AG08395 (cell line): ENCODE measurements at places on chromosomes 16 and 17.

DNA sequence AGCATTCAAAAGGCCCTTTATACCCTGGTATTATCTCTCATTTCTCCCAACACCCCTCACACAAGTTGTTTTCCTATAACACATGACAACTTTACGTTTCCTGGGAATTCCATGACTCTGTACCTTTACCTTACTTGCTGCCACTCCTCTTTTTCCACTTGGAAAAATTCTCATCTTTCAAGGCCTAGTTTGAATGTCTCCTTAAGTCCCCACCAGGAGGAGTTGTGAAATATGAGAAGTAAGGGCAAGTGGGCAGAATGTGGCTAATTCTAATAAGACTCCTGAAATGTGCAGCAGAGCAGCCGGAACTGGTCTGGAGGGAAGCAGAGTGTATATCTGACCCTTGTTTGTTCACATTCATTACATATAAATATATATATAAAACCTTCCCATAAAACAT, 39.7 kb downstream of the BRCA1 start:
- DNase-seq: no peak

DNA sequence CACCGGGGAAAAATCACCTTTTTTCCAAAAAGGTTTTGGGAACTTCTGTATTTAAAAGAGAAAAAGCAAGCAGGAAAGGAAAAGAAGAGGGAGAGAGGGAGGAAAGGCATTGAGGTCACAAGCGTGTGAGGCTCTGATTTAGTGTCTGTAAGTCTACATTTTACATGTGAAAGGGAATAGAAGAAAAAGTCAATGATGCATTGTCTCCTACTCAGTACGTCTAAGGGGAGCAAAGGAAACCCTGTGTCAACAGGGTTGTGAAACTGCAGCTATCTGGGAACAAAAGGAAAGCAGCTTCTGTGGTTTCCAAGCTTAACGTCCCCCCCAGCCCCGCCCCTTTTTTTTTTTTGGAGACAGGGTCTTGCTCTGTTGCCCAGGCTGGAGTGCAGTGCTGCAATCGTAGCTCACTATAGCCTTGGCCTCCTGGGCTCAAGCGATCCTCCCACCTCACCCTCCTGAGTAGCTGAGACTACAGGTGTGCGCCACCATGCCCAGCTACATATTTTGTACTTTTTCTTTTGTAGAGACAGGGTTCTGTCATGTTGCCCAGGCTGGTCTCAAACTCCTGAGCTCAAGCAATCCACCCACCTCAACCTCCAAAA, 1.8 kb upstream of the CDC42EP4 start:
- DNase-seq: no peak

GRCh38 chr16:4328046-4328781, 12.3 kb downstream of the GLIS2 start:
- DNase-seq: peak; percentile 84

GRCh38 chr17:2275722-2276121, 27.9 kb downstream of the SMG6 start:
- no peak for DNase-seq

DNA sequence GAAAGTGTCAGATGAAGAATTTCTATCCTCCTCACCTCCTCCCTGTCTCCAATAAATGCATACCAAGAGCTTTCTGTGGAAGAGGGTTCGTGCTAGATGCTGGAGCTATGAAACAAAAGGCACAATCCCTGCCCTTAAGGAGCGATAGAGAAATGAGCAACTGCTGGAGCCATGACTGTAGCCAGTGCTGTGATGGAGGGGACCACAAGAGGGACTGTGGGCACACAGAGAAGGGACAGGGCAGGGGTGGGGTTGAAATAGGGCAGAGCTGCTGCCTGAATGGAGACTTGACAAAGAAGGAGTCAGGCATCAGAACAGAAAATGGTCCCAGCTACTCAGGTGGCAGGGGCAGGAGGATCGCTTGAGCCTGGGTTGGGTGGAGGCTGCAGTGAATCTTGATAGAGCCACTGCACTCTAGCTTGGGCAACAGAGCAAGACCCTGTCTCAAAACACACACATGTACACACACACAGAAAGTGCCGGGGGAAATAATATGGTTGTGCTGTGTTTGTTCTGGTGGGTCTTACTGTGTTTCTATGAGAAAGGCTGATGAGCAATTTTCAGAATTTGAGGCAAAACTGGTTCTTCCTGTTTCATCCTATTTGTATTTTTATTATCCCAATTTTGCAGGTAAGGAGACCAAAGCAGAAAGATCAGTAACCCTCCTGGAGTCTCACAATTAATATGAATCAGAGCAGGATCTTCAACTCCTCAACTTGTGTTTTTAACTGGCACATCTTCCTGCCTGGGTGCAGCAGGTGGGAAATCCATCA, 16.5 kb downstream of the TMEM98 start:
- DNase-seq: no peak

DNA sequence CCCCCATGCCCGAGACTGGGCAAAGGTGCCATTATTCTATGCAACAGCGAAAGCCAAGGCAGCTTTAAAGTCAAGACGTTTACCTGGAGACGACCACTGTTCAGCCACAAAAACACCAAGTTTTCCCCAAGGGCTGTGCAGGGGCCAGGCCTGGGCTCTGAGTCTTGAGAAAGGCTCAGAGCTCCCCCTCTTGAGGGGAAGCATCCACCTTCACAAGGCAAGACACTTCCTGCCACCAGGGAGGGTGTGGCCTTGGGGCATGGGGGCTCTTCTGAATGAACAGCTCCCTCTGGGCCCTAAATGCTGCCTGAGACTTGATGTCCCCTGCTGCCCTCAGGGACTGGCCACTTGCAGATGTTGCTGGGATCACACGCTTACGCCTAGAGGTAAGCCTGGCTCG, 26.5 kb downstream of the PDIA2 start:
- DNase-seq: no peak

DNA sequence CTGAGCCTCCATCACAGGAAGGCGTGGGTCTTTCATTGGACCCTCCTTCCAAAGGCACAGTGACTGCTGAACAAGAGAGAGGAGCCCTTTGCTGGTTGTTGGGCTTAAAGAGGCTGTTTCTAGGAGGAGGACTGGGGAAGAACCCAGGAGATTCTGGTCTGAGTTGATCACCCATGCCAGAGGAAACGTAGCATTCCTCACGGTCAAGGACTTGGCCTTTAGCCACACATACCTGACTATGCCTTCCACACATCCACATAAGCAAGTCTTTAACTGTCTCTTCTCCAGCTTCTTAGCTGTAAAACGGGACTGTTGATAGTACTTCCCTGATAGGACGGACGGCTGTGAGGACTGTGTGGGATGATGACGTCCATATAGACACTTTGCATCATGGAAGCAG, 149.8 kb upstream of the IRX3 start:
- no peak for DNase-seq

DNA sequence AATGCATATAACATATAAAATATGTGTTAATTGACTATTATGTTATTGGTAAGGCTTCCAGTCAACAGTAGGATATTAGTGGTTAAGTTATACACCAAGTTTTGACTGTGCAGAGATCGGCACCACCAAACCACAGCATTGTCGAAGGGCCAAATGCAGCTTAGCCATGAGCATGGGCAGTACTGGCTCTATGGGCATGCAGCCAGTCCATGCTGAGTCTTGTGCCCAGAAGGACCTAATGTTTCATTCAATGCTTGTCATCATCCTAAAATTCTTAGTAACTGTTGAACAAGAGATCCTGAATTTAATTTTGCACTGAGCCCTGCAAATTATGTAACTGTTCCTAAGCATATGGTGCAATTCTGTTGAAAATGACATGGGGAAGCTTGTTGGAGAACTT, 233.4 kb upstream of the HS3ST3A1 start:
- DNase-seq: peak; percentile 19

- DNase-seq: no peak
These were observed 101.9 kb downstream of the KCNJ2 start for GRCh38 chr17:70271200-70271599.

DNA sequence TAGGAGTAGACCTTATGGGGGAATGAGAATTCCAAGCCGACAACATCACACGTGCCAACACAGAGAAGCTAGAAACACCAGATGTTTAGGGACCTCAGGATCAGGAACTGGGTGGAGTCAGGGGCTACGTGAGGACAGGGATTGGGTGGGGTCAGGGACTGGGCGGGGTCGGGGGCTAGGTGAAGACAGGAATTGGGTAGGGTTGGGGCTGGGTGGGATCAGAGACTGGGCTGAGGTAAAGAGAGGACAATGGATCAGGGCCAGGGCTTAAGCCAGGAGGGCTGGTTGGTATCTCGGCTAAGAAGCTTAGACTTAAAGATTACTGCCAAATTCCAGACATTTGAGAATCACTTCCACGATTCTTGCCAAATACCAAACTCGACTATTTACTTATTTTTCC, 11.6 kb downstream of the TEKT5 start:
- no peak for DNase-seq
